ENCODE measurements at places on chromosomes 2 and 18.
A peak's percentile ranks its signal among the peaks of the same experiment; 100 is the strongest.

DNA sequence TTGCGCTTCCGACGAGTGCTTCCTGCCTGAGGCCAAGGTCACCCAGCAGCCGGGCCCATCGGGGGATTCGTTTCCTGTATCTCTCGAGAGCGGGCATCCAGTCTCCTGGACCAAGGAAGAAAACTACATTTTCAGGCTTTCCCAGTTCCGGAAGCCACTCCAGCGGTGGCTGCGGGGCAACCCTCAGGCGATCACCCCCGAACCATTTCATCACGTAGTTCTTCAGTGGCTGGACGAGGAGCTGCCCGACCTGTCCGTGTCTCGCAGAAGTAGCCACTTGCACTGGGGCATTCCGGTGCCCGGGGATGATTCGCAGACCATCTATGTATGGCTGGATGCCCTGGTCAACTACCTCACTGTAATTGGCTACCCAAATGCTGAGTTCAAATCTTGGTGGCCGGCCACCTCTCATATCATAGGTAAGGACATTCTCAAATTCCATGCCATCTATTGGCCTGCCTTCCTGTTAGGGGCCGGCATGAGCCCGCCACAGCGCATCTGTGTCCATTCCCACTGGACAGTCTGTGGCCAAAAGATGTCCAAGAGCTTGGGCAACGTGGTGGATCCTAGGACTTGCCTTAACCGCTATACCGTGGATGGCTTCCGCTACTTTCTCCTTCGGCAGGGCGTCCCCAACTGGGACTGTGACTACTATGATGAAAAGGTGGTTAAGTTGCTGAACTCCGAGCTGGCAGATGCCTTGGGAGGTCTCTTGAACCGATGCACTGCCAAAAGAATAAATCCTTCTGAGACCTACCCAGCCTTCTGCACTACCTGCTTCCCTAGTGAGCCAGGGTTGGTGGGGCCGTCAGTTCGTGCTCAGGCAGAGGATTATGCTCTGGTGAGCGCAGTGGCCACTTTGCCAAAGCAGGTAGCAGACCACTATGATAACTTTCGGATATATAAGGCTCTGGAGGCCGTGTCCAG is 1.0 kb downstream of the MARS2 start:
- DNase-seq: no peak

DNA sequence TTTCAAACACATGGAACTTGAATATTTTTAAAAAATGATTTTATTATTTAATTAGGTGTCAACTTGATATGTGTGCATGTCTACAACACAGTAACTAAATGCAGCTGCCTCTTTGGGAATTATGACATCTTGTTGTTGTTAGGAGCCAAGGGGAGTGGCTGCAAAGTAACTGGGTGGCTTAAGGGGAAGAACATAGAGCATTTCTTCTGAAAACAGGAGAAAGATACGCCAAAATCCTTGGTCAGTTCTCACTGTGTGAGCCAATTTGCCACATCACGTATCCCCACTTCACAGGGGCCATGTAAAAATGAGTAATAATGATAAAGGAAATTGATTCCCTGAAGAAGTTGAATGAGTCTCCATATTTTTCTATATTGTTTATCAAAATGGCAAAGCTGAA is 309.8 kb upstream of the COL3A1 start:
- DNase-seq: no peak

GRCh38 chr2:173792166-173792565 is 173.0 kb downstream of the SP3 start:
- no peak for DNase-seq

- no peak for DNase-seq
These were observed 266.3 kb upstream of the SLC14A2 start for GRCh38 chr18:45349019-45349418.

DNA sequence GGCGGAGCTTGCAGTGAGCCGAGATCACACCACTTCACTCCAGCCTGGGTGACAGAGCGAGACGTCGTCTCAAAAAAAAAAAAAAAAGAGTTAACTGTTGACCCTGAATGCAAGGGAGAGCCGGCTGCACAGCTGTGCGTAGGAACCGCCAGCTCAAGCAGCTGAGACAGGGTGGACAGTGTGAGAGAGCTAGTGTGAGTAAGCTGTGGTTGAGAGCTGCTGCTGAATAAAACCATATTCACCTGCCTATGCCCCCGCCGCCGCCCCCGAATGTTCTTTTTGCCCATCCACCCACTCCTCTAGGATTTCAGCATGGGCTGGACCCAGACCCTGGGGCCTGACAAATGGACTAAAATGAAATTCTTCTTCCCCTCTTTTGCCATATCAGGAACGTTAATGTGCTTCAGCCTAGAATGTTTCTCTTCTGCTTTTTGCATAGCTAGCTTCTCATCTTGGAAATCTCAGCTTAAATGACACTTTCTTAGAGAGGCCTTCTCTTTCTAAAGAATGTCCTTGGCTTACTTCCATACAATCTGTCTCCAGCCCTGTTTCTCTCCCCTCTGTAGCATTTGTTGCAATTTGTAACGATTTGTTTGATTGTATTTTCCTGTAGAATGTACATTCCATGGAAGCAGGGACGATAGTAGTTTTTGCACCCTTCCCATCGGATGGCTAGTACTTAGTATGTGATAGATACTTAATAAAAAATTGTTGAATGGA is 142.7 kb downstream of the KLHL14 start:
- DNase-seq: no peak

DNA sequence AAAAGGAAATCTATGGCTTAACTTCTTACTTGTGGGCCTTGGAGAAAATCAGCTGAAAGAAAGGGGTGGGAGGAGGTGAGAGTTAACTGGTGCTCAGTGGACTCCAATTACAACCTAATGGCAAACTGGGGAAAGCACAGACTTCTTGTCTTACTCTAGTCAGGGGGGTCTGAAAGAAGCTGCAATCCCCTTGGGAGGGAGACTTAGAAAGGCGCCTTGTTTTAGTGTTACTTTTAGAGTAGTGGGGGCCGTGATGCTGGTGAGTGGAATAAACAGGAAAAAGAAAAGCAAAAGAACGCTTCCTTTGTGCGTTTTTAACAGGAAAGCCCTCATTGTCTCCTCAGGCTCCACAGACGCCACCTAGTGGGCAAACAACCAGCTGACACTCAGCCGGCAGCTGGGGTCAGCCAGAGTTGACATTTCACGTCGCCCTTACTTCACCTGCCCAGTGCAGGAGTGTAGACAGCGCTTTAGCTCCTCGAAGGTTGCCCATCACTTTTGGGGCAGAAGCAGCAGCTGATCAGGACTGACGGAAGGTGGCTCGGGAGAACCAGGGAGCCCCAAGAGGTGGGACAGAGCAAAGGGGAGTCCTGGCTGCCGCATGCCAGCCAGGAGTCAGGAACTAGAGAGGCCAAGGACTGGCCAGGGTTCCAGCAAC is 55.9 kb upstream of the GORASP2 start:
- DNase-seq: peak; percentile 67

GRCh38 chr2:240948905-240949790 is 43.0 kb downstream of the CROCC2 start:
- DNase-seq: peak; percentile 50

DNA sequence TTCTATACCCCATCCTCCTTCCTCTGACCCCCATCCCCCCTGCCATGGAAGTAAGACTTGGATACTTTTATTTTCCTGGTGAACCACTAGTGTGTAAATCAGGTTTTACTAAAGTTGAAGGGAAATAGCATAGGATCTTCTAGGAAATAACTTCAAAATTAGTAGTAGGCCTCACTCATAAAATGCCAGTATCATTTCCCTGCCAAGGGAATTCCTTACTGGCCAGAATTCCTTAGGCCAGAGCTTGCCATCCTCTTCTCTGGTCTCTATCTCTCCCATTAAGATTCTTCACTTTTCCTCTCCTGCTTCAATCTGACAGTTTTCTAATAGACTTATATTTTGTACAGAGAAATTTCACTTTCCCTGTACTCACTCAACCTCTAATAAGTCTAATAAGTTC is 322.8 kb upstream of the TANK start:
- DNase-seq: no peak

- no peak for DNase-seq
These were observed 47.2 kb downstream of the WDR33 start for GRCh38 chr2:127763776-127764175.

DNA sequence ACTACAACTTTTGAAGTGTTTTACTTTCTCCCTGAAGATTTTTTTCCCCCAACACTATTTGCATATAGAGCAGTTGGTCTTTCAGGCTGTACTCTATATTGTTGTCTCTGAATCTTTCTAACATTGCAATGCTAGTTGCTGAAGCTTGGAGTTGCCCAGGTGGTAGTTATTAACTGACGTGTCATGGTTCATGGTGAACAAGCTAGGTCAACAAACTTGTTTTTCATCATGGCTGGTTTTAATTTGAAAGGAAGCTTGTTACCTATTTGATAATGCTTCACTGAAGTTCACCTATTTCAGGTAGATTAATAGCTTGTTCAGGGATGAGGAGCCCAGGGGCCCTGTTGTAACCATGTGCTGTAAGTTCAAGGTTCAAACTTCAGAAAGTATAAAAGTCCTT is 158.8 kb upstream of the ZEB2 start:
- DNase-seq: no peak

DNA sequence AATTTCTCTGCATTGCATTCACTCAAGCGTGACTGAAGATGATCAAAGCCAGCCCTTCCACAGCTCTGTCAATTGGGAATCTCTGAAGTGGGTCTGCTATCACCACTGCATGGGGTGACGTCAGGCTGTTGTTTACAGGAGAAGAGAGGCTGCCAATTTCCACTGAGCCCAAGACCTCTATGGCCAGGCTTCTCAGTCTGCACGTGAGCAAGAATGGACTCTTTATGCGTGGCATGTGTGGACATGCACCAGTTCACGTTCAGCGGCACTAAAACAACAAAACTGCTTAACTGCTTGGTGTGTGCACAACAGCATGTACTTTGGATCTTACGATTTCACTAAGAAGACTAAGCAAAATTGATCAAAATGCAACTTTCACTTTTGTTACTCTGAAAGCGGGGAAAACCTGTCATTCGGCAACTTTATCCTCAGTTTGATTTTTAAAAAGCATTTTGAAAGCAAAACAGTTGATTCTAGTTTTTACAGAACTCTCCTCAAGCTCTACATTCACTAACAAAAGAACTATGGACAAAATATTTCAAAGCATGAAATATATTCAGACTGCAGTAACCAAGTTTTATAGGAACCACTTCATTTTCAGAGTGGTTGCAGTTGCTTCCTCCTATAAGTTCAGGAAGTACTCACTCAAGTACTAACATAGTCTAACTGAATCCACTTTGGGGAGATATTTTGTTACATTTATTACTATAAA is 77.0 kb upstream of the SERTAD2 start:
- DNase-seq: peak; percentile 73
